Osteoblast (primary cell): ENCODE measurements at places on chromosomes 4 and X.

GRCh38 chr4:3077796-3078195 lies 3.3 kb downstream of the HTT start:
- DNase-seq: no peak

DNA sequence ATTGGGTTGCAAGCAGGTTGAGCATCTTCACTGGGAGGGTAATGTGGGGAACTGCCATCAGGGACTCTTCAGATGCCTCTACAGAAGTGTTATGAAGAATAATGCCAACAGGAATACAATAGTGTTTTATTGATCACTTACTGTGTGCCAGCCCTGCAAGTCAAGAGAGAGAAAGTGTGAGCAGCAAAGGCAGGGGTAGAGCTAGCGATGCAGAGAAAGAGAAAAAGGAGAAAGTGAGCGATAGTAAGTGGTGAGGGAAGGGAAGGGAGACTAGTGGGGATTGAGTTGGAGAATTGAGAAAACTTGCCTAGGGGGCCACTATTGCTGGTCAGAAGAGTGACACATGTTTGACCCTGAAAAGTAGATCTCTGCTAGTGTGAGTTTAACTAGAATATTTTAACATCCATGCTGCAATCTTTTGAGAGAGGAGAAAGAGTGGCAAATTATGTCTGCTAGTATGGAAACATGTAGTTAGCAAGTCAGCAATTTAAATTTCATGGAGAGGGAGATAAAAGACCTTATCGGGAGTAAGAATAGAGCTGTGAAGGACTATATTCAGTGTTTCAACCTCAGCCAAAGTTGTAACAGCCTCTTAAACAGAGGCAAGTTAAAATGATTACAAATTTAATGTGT lies 12.2 kb downstream of the AFF1 start:
- no peak for DNase-seq

DNA sequence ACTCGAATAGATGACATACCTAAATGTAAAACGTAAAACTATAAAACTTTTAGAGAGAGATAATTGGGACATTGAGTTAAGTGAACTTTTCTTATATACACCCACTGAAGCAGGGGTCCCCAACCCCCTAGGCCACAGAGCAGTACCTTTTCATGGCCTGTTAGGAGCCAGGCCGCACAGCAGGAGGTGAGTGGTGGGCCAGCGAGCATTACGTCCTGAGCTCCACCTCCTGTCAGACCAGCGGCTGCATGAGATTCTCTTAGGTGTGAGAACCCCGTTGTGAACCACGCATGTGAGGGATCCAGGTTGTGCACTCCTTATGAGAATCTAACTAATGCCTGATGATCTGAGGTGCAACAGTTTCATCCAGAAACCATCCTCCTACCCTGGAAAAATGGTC lies 114.8 kb downstream of the HMX1 start:
- no peak for DNase-seq

GRCh38 chr4:76581077-76581962 lies 146.3 kb downstream of the SHROOM3 start:
- DNase-seq: no peak

DNA sequence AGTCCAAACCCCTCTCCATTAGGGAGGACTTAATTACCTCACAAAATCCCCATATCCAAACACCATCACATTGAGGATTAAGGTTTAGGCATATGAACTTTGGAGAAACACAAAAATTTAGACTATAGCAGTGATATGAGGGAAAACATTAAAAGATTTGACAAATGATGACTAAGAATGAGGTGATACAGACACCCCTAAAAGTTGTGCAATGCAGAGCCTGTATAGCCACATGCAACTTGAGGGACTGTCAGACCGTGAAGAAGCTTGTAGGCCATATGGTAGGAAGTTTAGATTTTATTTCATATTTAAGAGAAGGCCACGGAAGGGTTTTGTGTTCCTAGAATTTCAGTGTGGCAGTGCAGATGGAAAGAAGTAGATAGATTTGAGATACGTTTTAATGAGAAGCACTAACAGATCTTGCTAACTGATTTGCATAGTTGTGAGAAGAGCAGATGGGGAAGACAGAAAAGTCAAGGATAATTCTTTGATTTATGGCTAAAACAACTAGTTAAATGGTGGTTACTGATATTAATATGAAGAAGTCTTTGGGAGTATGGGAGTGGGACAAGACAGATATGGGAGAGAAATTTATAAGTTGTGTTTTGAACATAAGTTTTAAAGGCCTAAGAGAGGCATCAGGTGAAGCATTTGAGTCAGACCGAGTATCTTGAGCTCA lies 5.5 kb upstream of the FIP1L1 start:
- DNase-seq: no peak

- no peak for DNase-seq
Measured at GRCh38 chrX:69369999-69370398, 134.1 kb upstream of the NALF2 start.

DNA sequence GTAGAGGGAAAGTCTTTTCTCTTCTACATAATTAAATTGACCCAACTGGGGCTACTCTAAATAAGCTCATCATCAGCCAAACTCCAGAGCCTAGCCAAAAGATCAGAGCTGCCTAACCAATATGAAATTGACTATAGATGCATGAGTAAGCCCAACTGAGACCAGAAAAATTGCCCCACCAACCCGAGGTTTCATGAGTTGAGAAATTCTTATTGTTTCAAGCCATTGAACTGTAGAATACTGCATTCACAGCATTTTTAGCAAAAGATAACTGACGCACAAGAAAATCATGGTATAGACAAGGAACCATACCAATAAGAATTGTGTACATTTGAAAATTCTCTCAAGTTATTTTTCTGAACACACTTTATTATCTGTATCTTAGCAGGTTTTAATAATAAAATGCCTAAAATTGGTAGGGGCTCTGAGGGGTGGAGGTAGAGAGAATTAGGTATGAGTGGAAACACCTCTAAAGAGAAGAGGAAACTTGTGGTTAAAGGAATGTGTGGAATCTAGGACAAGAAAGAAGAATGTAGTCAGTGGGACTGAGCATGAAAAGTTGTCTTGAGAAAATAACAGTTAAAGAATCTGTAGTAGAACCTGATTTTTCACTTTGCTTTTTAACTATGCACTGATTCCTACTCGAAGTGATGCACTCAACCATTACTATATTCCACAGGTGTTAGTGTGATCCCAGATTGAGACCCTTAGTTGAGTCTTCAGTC lies 200.9 kb upstream of the PPP1R2C start:
- DNase-seq: no peak

DNA sequence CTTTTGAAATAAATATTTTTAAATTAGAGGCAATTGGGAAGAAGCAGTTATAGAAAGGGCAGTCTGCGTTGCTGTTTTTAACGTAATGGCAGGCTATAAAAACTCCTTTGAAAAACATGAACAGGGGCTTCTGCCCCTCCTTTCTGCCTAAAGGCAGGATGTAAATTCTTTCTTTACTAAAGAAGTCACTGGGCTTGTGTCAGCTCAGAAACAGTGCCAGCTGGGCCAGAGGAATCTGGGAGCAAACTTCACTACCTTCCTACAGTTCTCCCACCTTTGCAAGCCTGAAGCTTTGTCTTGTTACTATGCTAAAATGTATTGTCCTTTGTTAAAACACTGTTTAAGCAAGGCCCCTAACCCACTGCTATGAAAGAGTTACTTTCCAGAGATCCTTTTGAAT lies 1664.8 kb downstream of the RPA4 start:
- no peak for DNase-seq

DNA sequence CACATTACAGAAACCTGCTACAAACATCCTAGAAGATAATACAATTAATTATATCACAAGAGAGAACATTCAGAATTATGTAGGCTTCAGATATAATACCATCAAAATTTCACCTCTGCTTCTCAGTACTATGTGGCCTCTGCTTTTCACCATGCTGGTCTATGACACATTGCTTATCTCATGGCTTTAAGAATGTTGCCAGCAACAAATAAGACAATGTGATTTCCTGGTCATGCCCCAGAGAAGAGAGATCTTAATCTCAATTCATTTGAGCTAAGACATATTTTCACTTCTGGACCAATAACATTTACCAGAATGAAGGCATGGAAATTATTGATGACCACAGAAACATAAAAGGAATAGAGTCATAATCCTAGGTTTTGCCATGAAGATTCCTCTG lies 1233.4 kb upstream of the ADGRL3 start:
- DNase-seq: no peak

GRCh38 chrX:42678133-42678532 lies 99.8 kb downstream of the PPP1R2C start:
- DNase-seq: no peak

- DNase-seq: no peak
Measured at GRCh38 chrX:120145295-120145925, 13.0 kb upstream of the RHOXF2 start.

DNA sequence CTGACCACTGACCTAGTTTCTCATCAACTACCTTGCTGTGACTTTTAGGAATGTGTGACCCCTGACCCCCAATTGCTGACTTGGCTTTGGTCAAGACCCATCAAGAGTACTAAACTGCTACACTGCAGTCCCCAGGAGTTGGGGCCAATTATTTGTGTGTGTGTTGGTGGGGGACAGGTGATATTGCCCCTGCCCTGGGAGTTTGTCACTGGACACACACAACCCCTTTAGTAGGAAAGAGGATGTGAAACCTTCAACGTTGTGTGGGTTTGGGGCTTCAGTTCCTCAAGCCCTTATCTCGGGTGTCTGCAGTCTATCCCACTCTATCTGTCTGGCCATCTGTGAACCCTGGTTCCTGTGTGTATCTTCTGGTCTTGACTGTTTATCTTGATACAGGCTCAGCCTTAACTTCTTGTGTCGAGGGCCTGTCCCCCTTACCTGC lies 6.5 kb downstream of the SASH3 start:
- DNase-seq: peak; percentile 32

DNA sequence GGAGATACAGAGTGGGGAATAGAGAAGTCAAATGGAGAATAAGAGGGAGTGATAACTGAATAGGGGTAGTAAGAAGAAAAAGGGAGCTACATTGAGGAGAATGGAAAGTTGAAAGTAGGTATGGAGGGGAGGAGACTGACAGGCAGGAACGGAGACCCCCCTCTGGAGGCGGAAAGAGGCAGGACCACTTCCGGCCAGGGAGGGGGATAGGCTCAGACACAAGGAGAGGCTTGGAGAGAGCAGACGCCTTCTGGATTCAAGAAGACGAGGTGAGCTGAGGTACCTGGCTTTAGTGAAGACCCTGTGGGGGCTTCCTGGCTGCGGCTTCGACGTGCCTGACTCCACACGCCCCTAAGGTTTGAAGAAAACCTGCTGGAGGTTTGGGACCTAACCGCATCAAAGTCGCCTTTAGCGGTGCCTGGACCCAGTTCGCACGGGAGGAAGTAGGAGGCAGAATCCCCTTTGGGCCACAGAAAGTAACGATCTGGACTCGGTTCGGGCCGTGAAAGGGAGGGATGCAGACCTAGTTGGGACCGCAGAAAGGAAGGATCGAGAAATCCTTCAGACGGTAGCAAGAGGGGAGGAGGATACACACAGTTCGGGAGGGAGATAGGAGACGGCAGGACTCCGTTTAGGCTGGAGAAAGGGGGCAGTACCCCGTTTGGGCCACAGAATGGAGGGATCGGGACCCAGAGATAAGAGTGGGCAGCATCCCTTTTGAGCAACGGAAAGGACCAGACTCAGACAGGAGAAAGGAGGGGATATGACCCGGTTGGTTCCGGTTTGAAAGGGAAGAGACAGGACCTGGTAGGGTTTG lies at the start of gene TRO:
Gene TRO (plus strand): TSS at position 215 of the 817 bp plus-strand sequence. CDS start 1,423 bp downstream, outside the sequence.
- DNase-seq: peak; percentile 54

DNA sequence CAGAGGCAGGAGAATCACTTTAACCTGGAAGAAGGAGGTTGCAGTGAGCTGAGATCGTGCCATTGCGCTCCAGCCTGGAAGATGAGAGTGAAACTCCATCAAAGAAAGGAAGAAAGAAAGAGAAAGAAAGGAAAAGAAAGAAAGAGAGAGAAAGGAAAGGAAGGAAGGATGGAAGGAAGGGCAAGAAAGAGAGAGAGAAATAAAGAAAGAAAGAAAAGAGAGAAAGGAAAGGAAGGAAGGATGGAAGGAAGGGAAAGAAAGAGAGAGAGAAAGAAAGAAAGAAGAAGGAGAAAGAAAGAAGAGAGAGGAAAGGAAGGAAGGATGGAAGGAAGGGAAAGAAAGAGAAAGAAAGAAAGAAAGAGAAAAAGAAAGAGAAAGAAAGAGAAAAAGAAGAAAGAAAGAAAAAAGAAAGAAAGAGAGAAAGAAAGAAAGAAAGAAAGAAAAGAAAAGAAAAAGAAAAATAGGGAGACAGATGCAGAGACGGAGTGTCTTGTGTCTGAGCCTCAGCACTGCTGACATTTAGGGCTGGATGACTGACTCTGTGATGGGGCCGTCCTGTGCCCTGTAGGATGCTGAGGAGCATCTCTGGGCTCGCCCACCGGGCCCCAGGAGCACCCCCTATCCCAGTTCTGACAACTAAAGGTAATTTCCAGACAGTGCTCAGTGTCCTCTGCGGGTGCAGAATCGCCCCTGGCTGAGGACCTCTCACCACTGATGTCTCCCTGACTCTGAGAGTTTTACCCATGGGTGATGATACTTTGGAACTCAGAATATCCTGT lies 61.7 kb downstream of the CRLF2 start:
- DNase-seq: no peak

- no peak for DNase-seq
Measured at GRCh38 chr4:112901962-112902411, 147.5 kb upstream of the ANK2 start.

DNA sequence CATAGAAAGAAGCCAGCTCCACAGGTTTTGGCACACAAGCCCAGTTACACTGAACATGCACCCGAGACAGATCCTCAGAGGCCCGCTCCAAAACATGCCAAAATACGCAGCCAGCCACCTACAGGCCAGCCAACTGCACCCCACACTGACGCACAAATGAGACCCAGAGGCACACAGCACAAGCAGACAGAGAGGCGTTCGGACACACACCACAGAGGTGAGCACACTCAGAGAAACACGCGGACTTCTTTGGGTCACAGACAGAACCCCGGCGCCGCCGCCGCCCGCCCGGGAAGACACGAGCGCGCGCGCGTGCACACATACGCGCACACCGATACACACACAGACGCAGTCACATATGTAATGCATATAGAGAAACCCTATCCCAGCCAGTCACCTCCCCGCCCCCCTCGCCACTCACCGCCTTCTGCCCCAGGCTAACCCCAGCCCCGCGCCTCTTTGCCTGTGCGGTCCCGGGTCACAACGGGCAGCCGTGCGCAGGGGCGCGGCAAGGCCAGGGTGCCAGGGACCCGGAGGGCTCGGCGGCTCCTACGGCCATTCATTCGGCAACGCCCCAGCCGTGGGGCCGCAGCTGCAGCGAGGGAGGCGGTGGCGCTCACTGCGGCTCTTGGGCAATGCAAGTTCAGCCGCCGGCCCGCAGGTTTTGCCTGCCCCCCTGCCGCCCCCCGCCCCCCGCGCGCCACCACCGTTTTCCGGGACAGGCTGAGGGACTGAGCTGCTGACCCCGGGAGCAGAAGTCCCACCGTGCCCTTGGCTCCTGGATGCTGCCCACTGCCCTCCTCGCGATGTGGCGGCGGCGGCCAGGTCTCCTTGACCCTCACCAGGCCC lies 553 bp downstream of the SEPTIN6 start:
- DNase-seq: peak; percentile 87

GRCh38 chr4:128649161-128649560 lies 160.3 kb upstream of the JADE1 start:
- peak; percentile 54 for DNase-seq

- DNase-seq: no peak
Measured at GRCh38 chr4:139624441-139625092, 41.1 kb upstream of the MGST2 start.
